ENCODE measurements at places on chromosomes 1 and 21. TPM values are rescaled to one million over a fixed set of nuclear protein-coding genes. Genes with fewer than 3 reads are reported as not detected.

The FCGR3A gene
- total RNA-seq = not detected

DNA sequence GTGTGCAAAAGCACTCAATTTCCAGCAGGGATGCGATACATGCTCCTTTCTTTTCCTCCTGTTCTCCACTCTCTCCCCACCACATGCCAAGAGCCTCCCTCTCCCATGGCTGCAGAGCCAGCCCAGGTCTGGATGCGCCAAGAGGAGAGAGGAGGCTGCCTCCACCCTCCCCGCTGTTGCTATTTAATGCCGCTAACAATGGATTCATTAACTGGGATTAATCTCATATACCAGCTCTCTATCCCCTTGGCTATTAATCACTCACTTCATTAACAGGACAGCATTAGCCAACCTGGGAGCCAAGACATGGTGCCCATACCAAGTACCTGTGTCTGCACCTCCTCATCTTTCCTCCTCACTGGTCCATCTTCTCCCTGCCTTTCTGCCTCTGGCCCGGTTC, 49.1 kb upstream of the SCMH1 start:
- no peak for DNase-seq

DNA sequence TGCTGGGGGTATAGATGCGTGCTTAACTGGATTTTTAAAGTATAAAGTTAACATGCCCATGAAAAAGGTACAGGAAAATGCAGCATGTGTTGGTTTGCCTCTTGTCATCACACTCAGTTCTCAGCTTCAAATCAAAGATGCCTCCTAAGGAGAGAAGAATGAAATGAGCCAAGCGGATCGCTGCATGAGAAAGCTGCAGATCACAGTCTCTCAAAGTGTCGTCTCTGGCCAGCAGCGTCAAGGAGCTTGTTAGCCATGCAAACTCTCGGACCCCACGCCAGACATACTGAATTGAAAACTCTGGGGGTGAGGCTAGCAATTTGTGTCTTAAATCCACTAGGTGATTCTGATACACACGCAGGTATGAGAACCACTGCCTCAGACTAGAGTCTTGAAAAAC, 297.2 kb downstream of the AJAP1 start:
- DNase-seq = no peak

- no peak for DNase-seq
These were observed 354.7 kb downstream of the TGFB2 start for GRCh38 chr1:218699865-218700264.

The CD2 gene
- total RNA-seq = 251 TPM

DNA sequence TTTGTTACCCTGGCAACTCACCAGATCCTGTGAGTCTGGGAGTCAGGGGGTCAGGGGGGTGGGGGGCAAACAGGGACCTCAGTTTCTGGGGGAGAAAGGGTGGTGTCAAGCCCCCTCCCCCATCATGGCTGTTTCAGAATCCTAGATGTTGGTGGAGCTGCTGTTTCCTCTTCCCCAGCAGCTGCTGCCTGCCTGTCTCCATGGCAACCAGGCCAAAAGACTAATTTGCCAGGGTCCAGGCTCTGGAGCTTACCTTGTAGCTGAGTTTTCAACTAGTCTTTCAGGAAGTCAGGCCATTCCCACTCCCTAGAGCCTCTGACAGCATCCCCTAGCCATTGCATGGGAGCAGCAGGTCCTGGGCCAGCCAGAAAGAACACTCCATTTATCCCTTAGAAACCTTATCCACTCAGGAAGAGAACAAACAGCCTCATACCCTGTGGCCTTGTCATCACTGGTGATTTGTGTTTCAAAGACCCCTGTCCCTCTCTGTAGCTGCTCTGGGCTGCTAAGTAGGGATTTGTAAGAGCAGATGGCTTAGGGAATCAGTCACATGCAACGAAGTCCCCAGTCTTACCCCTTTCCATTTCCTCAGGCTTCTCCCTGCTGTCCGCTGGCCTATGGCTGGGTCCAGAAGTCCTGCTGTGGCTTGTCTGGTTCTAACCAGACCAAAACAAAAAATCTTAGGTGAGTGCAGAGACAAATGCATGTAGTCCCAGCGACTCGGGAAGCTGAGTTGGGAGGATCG, 21.5 kb upstream of the STMN1 start:
- DNase-seq = no peak

DNA sequence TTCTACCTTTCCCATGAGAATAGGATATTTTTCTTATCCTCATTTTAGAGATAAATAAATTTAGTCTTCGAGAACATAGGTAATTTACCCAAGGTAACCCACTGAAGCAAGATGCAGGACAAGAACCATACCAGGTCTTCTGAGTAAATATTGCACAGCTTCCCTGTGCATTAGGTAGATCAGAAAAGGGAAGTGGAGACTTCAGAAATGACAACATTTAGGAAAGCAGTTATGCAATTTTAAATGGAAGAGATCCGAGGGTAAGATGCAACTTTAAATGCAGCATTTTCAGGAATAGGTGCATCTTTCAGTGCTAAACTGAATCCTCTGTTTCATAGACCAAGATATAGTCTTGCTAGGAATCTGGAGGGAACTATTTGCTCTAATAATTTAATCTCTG, 206.4 kb upstream of the SGIP1 start:
- DNase-seq = no peak
